ENCODE measurements at places on chromosomes 4 and X. TPM values are rescaled to one million over a fixed set of nuclear protein-coding genes. Genes with fewer than 3 reads are reported as not detected.

KLHL13 gene
- 22.5 TPM for total RNA-seq

CSN1S1 gene
- not detected for total RNA-seq

CEP44 gene
- 13.5 TPM for total RNA-seq

PTTG2 gene
- not detected for total RNA-seq

CSAG1 gene
- total RNA-seq, result not detected

AMOT gene
- total RNA-seq, result 6.8 TPM

ADH4 gene
- not detected for total RNA-seq

TRPC3 gene
- total RNA-seq, result 1.0 TPM

TMSB15C gene
- 2.6 TPM for total RNA-seq

AMTN gene
- not detected for total RNA-seq

DEFB131A gene
- not detected for total RNA-seq

RAB9B gene
- total RNA-seq, result 0.77 TPM

CXCR3 gene
- total RNA-seq, result not detected

CXXC4 gene
- total RNA-seq, result under 0.01 TPM

PITX2 gene
- total RNA-seq, result 0.26 TPM

LUZP4 gene
- total RNA-seq, result not detected

TAF7L gene
- total RNA-seq, result 0.33 TPM

PHEX gene
- total RNA-seq, result 1.7 TPM

MAGEH1 gene
- 16.5 TPM for total RNA-seq

MORF4L2 gene
- total RNA-seq, result 287 TPM

DRD5 gene
- total RNA-seq, result not detected

FRMD7 gene
- 0.26 TPM for total RNA-seq

Data from fibroblast of lung (primary cell).